ENCODE measurements at places on chromosomes 13 and 19.

- DNase-seq: no peak
Observed at GRCh38 chr19:47152632-47153031, 22.0 kb downstream of the SAE1 start.

GRCh38 chr19:19595171-19595701 lies 23.3 kb downstream of the PBX4 start:
- no peak for DNase-seq

- DNase-seq: no peak
Observed at GRCh38 chr19:10290357-10290875, 664 bp downstream of the ICAM5 start.

- DNase-seq: no peak
Observed at GRCh38 chr13:45544520-45544919, 71.0 kb downstream of the ERICH6B start.

GRCh38 chr13:48236528-48237353 lies 3.7 kb downstream of the ITM2B start:
- no peak for DNase-seq

DNA sequence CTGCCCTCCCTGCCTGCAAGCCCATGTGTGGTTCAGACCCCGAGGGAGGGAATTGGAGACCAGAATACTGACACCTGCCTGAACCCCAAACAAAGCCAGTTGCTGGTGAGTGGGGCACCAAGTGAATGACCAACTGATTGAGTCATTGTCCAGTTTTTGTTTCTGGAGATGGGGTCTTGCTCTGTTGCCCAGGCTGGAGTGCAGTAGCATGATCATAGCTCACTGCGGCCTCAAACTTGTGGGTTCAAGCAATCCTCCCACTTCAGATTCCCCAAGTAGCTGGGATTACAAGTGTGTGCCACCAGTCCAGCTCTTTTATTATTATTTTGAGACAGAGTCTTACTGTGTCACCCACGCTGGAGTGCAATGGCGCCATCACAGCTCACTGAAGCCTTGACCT lies 4.0 kb downstream of the CCL25 start:
- DNase-seq: no peak

GRCh38 chr13:48222358-48223301 lies 10.4 kb upstream of the ITM2B start:
- DNase-seq: no peak

- no peak for DNase-seq
Observed at GRCh38 chr19:51094696-51095279, 12.1 kb upstream of the KLK14 start.

GRCh38 chr13:83601539-83601938 lies 280.7 kb downstream of the SLITRK1 start:
- DNase-seq: no peak

DNA sequence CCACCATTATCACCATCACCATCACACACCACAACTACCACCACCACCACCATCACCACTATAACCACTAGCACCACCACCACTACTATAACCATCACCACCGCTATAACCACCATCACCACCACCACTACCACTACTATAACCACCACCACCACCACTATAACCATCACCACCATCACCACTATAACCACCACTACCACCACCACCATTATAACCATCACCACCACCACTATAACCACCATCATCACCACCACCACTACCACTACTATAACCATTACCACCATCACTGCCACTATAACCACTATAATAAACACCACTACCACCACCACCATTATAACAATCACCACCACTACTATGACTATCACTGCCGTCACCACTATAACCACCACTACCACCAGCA lies 173.2 kb downstream of the DCLK1 start:
- DNase-seq: no peak

GRCh38 chr13:60402022-60402421 lies 5.0 kb downstream of the TDRD3 start:
- DNase-seq: no peak

DNA sequence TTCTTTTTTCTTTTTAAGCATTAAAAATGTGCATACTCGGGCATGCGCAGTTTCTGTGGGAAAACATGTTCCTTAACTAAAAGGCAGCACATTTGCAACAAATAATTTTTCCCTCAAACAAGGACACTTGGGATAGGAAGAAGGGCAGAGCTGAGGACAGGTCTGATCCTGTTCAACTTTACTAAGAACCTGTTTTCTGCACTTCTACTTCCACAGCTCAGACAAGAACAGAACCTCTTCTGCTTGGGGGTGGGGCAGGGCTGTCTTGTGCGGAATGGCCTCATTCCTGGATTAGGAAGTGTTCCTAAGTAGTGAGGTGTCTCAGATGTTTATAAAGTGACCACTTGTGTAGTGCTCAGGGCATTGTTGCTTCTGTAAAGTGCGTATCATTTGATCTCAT lies 18.3 kb downstream of the SAFB start:
- DNase-seq: no peak

DNA sequence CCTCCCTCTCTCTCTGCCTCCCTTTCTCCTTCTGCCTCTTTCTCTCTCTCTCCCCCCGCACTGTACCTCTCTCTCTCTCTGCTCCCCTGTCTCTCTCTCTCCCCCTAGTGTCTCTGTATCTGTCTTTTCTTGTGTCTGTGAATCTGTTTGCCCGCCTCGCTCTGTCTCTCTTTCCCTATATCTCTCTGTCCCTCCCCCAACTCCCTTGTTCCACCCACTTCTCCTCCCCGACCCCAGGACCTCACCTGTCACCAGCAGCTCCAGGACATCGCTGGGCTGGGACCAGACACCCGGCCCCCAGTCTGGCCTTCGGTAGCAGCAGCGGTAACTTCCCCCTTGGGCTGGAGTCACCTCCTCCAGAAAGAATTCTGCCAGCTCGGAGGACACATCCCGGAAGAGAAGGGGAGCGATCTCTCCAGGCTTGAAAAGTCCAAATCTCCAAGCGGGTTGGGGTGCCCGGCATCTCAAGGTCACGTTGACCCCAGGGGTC lies 3.9 kb downstream of the OSCAR start:
- DNase-seq: no peak

GRCh38 chr13:51619614-51620013 lies 35.4 kb downstream of the WDFY2 start:
- DNase-seq: no peak

DNA sequence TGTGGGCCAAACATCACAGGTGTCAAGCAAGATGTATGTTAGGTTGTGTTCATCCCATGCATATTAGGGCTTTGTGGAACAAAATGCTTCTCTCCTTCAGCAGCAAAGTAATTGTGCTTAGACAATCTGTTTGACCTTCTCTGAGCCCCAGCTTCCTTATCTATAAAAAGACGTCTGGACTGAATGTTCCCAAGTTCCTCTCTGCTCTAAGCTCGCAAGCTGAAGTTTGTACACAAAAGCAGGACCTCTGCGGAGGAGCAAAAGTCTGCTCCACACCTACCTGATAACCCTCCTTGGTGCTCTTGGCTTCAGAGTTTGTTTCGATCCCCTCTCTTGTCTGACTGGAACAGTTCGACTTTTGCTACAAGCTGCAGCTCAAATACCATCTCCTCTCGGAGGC lies 95.7 kb upstream of the UBL3 start:
- DNase-seq: no peak

- no peak for DNase-seq
Observed at GRCh38 chr19:51480590-51480989, 2.3 kb downstream of the CEACAM18 start.

- no peak for DNase-seq
Observed at GRCh38 chr13:58300974-58301681, 669.6 kb downstream of the PCDH17 start.

- DNase-seq: no peak
Observed at GRCh38 chr13:44921246-44921877, 67.9 kb downstream of the NUFIP1 start.

DNA sequence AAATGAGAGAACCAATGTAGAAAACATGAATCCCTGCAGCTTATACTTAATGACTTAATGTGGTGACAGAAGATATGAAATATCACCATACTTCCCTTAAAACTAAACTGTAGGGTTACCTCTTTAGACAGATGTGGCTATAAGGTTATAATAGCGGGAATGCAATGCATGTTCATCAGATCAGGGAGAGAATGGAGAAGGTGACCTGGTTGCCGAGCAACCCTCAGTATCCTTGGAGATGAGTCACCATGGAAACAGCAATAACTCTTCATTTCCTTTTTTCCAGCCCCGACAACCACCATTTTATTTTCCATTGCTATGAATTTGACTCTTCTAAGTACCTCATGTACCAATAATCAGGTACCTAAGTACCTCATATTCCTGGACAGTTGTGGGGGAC lies 28.0 kb upstream of the ZNF835 start:
- no peak for DNase-seq

DNA sequence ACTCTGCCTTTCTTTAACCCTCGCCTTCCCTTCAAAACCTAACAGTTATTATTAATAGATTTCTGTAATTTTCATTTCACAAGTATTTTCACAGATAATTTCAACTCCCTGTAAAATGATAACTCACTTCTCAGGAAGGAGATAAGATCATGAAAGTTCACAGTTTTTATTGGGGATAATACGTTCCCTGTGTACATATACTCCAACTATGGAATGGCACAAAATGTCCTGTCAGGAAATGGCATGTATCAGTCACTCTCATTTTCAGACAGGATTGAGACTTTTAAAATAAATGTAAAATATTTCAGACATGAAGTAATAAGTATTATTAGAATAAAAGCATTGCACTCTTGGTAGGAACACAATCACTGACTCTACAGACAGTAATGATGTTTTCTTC lies 932 bp upstream of the TRAPPC2B start:
- DNase-seq: no peak

DNA sequence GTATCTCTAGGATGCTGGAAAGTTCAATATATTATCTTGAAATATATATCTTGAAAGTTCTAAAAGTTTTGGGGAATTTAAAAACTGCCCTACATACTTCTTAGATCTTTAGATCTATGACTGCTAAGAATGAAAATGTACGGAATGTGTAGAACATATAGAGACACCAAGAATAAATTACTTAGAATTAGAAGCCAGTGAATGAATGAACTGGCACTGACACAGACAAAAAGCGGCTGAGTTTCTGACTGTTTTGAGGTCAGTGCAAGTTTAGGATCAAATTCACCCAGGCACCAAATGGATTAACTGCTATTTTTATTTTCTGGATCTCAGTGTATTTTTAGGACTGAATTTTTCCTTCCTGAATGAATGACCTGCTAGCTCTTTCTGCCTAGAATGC lies 411.2 kb downstream of the KCTD12 start:
- no peak for DNase-seq

GRCh38 chr19:20660473-20661140 lies 764 bp downstream of the ZNF626 start:
- DNase-seq: no peak

GRCh38 chr13:64765636-64766035 lies 2464.5 kb downstream of the PCDH9 start:
- no peak for DNase-seq

- no peak for DNase-seq
Observed at GRCh38 chr19:35903550-35904179, 1.3 kb downstream of the HCST start.

DNA sequence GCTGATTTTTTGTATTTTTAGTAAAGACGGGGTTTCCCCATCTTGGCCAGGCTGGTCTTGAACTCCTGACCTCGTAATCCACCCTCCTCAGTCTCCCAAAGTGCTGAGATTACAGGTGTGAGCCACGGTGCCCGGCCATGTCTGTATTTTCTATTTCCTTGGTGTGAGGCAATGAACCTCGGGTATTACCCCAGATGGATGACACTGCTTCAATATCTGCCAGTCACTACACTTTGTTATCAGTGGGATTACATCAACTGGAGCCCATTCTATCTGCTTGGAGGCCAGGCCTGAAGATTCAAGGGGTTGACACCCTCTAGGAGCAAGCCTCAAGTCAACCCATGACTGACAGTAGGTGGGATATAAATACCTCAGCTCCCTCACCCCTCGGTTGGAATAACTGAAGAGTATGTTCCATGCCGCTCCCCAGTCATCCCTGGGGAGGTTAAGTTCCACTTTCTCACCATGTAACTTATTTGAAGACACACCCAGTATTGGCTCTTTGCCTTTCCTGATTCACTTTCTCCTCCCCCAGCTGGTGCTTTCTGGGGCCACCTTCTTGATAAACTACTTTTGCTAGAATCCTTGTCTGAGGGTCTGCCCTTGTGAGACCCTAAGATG lies 992 bp upstream of the ADGRE1 start:
- no peak for DNase-seq

DNA sequence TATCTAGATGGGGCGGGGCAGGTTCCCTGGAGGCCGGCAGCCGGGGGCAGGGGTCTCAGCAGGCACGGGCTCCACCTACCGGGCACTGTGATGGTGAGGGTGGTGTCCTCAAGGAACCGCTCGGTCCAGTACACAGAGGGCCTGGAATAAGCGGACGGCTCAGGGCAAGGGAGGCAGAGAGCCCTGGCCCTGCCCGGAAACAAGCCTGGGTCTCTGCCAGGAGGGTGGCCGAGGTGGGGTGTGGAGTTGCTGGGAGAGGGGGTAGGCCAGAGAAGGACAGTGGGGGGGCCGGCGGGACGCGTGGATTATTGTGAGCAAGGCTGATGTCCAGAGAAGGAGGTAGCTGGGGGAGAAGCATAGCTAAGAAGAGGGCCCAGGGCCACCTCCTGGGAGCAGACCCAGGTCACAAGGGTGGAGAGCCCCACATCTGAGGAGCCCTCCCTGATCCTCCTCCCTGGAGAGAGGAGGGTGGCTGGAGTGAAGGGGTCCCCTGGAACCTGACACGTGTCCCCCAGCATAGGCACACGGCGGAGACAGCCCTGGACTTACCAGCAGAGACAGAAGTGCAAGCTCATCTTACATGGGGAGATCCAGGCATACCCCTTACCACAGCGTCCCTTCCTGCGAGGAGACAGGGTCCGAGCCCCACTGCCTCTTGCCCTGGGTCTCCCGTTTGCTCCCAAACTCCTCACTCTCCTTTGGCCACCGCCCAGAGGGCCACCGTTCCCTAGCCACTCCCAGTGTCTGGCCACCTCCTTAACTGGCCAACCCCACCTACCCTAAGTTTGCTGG lies 29.0 kb upstream of the MIER2 start:
- no peak for DNase-seq

- no peak for DNase-seq
Observed at GRCh38 chr13:111623743-111624505, 303.5 kb downstream of the TEX29 start.

- DNase-seq: no peak
Observed at GRCh38 chr19:4455719-4456475, 1.7 kb downstream of the UBXN6 start.

DNA sequence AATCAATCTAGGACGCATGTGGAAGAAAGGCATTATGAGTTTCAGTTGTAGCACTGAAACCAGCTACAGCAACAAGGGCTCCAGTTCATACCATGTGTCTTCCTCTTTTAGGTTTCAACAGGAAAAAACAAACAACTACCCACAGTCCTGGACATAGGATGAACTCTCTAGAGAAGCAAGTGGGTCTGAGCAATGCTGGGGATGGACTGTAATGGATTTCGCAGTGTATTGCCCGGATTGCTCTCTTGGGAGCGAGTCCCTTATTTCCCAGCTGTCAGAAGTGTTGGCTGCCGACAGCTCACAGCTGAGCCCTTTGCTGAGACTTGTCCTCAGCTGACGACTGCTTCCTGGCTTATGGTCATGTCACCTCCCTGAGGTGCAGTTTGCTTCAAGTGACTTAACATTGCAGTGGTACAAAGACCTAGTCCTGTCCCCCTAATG lies 12.1 kb upstream of the MYCBP2 start:
- DNase-seq: no peak

- DNase-seq: no peak
Observed at GRCh38 chr13:39032150-39032549, 5.7 kb downstream of the PROSER1 start.

- no peak for DNase-seq
Observed at GRCh38 chr13:64684685-64685431, 2545.3 kb downstream of the PCDH9 start.

GRCh38 chr19:48676887-48677286 lies 4.1 kb upstream of the NTN5 start:
- DNase-seq: no peak

GRCh38 chr19:46746281-46747057 lies at the start of gene STRN4:
Gene STRN4 (minus strand): TSS chr19:46746450. CDS start chr19:46746430, 20 bp downstream.
- DNase-seq: no peak
